ENCODE measurements at places on chromosomes 7 and 10. TPM values are rescaled to one million over a fixed set of nuclear protein-coding genes. Genes with fewer than 3 reads are reported as not detected.
A peak's percentile ranks its signal among the peaks of the same experiment; 100 is the strongest.

DNA sequence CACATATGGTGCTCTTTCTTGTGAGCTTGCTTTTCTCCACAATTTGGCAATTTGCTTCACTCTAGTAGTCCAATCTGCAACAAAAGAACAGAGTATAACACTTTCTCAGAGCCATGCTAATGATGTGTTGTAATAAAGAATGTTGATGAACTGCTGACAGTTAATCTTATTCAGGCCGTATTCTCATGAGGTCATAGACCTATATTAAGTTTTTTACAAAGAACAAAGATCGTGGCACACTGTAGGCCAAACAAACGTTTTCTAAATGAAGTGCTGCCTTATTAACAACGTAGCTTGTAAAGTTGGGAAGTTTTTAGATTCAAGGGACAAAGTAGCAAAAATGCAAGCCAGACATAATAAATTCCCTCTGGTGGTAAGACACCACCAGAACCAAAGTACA is 160.1 kb downstream of the GALNT11 start:
- DNase-seq, result no peak

DNA sequence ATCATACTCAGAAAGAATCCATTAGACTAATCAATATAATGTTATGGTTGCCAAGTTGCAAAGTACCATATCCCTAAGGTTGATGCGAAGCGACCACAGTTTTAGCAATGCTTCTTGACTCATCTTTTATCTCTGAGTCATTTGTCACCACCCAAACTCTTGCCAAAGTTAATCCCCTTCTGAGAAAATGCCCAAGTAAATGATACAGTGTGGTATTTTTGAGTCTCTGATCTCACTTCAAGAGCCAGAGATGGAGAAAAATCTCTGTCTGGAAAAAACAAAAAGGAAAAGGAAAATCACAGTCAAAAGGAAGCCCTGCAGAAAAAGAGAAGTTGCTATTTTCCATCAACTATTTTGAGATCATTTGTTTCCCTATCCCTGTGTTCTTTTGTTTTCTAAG is 26.7 kb upstream of the OTUD1 start:
- DNase-seq, result no peak

- no peak for DNase-seq
Observed at GRCh38 chr7:153385502-153385901, 626.0 kb downstream of the ACTR3B start.

- DNase-seq, result no peak
Observed at GRCh38 chr10:89468191-89468965, 54.0 kb downstream of the IFIT5 start.

- peak; percentile 41 for DNase-seq
Observed at GRCh38 chr10:124153023-124153826, 59.8 kb upstream of the CHST15 start.

GRCh38 chr7:129728875-129729467 is 117.5 kb downstream of the NRF1 start:
- no peak for DNase-seq

DNA sequence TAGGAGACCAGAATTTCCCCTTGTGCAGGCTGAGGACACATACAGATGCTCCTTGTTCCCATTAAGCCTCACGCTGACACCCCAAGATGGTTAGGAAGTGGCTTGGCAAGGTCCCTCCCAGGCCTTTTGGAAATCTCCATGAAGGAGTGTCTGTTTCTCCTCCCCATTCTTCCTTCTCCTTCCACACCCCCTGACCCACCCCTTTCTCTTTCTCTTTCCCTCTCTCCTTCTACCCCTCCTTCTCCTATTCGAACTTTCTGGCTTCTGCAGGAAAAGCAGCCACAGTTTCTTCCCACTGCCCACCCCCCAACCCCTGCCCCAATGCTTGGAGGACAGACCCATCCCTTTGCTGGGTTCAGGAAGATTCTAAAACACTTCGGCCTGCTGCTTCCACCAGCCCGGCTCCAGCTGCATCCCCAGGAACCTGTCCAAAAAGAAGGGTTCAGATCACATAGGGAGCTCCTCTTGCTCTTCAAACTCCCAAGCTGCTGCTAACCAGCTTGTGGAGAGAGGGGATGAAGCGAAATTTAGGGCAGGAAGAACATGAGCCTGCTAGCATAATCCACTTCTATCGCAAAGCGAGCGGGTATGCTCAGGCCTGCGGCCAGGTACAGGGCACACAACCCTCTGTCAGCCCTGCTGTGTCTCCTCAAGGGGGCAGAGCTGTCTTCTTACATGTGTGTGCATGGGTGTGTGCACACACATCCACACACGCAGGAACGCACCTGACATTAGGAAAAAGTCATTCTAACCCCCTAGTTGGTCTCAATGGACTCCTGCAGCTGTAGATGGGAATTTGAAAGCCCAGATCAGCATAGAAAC is 80.4 kb downstream of the PPP1R3C start:
- DNase-seq, result no peak

DNA sequence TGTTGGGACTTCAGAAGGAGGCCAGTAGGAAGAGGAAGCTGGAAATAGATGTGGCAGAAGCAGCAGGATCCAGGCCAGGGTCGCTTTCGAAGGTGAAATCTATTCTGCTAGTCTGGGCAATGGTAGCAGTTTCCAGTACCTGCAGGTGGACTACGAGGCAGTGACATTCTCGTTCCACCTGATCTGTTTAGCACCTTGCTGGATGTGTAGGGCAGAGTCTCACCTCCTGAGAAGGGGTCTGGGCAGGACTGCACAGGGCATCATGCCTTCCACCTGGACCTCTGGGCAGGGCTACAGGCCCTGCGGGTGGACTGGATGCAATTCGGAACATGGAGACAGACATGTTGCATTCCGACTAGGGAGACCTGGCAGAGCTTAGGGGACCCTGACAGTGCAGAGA is 254.8 kb upstream of the ZNF32 start:
- DNase-seq, result no peak

HMX3 gene
- not detected for total RNA-seq

IKZF1 gene
- 57.8 TPM for total RNA-seq

Data from thoracic aorta (tissue), 2 donors.